Endothelial cell of umbilical vein (primary cell): ENCODE measurements at places on chromosomes 7 and 10. TPM values are rescaled to one million over a fixed set of nuclear protein-coding genes. Genes with fewer than 3 reads are reported as not detected.

The IDI2 gene
- total RNA-seq, result not detected in 2 replicates

The BUB3 gene
- 178 and 193 TPM in 2 replicates for total RNA-seq

The GLI3 gene
- 24.9 and 30.3 TPM in 2 replicates for total RNA-seq

The TAS2R3 gene
- 1.3 and 2.0 TPM in 2 replicates for total RNA-seq

The CCDC172 gene
- not detected in 2 replicates for total RNA-seq

The BHLHA15 gene
- total RNA-seq, result 1.2 and 1.5 TPM in 2 replicates

The TRPV5 gene
- not detected in 2 replicates for total RNA-seq

The ZKSCAN1 gene
- total RNA-seq, result 52.8 and 57.8 TPM in 2 replicates

The SP8 gene
- total RNA-seq, result 0.38 and 2.5 TPM in 2 replicates

The RNF133 gene
- total RNA-seq, result 0.93 and 1.1 TPM in 2 replicates

The HSPA12A gene
- 0.22 and 0.30 TPM in 2 replicates for total RNA-seq

The FEZF1 gene
- total RNA-seq, result not detected in 2 replicates

The PNLIPRP1 gene
- total RNA-seq, result not detected in 2 replicates
